ENCODE measurements at places on chromosomes 5 and 9.

GRCh38 chr5:167819406-167819805, 472.0 kb upstream of the WWC1 start:
- DNase-seq = no peak

GRCh38 chr5:73370640-73371583, 77.7 kb downstream of the FOXD1 start:
- no peak for DNase-seq

DNA sequence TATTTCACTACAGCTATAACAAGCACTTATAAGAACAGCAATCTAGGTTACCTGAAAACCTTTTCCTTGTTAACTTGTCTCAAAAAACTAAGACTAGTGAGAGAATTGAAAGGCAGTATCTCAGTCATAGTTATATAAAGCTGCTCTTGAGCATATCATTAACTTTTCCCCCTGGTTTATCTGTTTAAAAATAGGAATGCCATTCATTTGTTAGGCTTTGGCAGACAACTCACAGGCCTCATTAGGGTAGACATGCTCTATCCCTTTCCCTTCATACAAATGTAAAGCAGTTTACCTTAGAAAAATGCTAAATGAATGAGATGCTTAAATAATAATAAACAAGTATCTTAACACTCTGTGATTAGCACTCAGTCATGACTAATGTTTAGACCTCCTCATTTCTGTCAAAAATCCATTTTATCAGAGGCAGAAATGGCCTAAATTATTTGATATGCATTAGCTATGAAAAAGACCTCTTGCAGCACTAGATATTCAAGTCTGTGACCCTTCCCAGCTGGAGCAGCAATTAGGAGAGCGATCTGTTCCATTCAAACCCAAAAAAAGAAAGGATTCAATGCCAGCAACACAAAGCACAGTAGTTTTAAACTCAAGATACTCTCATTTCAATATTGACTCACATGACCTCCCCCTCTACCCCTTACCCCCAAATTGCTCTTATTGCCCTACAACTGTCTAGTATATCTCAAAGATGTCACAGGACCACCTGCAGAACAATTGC, 1578.8 kb upstream of the WWC1 start:
- DNase-seq = no peak

GRCh38 chr5:124671193-124671592, 75.2 kb downstream of the ZNF608 start:
- no peak for DNase-seq

DNA sequence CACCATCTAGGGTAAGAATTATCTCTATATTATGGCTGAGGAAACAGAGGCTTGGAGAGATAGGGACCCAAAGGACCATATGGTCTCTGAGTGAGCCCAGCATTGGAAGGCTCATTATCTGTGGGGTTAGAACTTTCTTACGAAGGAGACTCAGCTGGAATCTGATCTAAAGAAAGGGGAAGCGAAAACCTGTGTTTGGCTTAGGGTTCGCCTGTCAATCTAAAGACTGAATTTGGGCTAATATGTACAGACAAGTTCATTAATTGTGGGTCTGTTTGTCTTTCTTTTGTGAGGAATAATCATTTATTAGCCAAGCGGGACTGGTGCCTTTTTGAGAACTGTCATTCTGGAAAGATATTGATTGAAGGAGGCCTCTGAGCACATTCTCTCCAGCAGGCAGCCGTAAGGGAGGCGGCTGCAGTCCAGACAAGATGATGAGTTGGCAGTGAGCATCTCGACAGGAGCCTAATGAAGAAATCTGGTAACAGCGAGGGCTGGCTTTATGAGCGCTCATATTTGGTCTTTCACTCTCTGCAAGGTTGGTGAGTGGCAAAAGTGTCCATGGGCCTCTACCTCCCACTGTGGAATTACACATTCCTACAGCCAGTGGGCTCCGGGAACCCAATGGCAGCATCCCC, 104.2 kb upstream of the GPR151 start:
- DNase-seq = no peak

- DNase-seq = peak; percentile 2
Measured at GRCh38 chr5:131974622-131974955, 29.1 kb upstream of the MEIKIN start.

- no peak for DNase-seq
Measured at GRCh38 chr9:92650839-92651621, 18.9 kb downstream of the IPPK start.

All from CD4-positive, alpha-beta T cell treated with Interleukin-21 for 1 hour (primary cell).